ENCODE measurements at places on chromosomes 6 and 20.

GRCh38 chr6:136927292-136927691, 5.2 kb downstream of the SLC35D3 start:
- DNase-seq, result no peak

- no peak for DNase-seq
Observed at GRCh38 chr20:63808145-63808724, 22.8 kb downstream of the ZBTB46 start.

- DNase-seq, result no peak
Observed at GRCh38 chr6:53461696-53462095, 83.2 kb downstream of the GCLC start.

DNA sequence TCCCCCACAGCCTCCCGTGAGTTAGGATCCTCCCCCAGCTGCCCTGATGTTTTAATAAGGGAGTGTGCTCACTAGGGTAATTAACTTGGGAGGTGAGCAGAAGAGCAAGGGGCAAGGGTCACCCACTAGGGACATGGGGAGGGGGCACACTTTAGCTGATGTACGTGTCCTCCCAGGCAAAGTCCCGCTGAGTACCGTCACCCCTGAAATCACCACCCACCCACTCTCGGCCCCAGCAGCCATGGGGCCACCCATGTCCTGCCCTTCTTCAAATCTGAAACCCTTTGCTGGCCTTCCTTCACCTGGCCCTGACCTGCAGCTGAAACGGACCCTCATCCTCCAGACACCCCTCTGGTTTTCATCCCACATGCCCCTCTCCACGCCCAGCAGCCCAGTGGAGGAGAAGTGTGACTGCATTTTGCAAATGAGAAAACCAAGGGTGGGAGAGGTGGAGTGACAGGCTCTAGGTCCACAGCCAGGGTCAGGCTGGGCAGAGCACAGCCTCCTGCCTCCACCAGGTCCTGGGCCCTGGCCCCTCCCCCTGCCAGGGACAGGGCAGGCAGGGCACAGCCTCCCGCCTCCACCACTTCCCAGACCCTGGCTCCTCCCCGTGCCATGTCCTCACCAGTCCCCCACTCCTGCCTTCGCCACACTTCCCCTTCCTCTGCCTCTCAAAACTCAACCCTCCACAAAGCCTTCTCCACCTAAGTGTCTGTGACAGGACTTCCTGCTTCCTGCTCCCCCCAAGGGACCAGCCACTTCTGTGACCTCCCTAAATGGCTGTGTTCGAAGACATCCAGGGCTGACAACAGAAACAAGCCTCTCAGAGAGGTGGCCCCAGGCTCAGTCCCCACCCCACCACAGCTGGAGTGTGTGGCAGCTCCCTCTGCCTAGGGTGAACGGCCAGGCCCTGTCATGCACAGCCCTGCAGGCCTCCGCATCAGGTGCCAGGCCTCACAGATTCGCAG, 15.1 kb downstream of the ACSS1 start:
- DNase-seq, result no peak

DNA sequence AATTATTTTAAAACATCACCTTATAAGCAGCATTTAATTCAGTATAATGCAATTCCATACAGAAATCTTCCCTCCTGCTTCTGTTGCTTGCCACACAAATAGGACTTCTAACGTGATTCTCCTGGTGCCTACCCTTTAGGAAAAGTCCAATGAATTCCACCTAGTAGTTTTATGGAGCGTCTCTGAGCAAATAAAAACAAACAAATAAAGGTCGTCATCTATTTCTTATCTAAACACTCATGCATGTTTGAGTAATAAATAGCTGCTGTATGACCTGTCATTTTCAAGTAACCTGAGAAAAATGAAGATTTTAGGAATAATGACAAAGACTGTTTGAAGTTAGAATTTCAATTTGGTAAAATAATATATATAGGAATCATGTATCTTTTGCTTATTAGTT, 102.7 kb downstream of the BMP5 start:
- no peak for DNase-seq
